Large intestine (tissue), 12 donors: ENCODE measurements at places on chromosomes 2 and 18. TPM values are rescaled to one million over a fixed set of nuclear protein-coding genes. Genes with fewer than 3 reads are reported as not detected.

The PJVK gene
- polyA plus RNA-seq = 6.5 TPM

The TFCP2L1 gene
- 0.45 TPM for polyA plus RNA-seq

The CPO gene
- 0.31 TPM for polyA plus RNA-seq

The WDCP gene
- polyA plus RNA-seq = 6.7 TPM

The CYP20A1 gene
- polyA plus RNA-seq = 16.8 TPM

The KCNJ3 gene
- polyA plus RNA-seq = 9.9 TPM

The C1QL2 gene
- 0.18 TPM for polyA plus RNA-seq

The SLC4A3 gene
- 3.3 TPM for polyA plus RNA-seq

The ZAP70 gene
- polyA plus RNA-seq = 5.1 TPM

The THSD7B gene
- polyA plus RNA-seq = 2.2 TPM

The IL36A gene
- polyA plus RNA-seq = not detected

The NT5DC4 gene
- polyA plus RNA-seq = 2.6 TPM

The CCBE1 gene
- 2.5 TPM for polyA plus RNA-seq

The SLC9A2 gene
- 2.1 TPM for polyA plus RNA-seq

The TMEM178A gene
- 7.3 TPM for polyA plus RNA-seq

The INPP4A gene
- 13.6 TPM for polyA plus RNA-seq

The SATB2 gene
- 5.0 TPM for polyA plus RNA-seq

The PRADC1 gene
- polyA plus RNA-seq = 13.5 TPM

The SERPINB5 gene
- 0.16 TPM for polyA plus RNA-seq

The MAP3K19 gene
- polyA plus RNA-seq = 0.01 TPM

- peak; percentile 69 for DNase-seq
Observed at GRCh38 chr2:179263446-179264367, 925 bp downstream of the SESTD1 start.

GRCh38 chr2:196389670-196390069 is 218.3 kb upstream of the STK17B start:
- no peak for DNase-seq

DNA sequence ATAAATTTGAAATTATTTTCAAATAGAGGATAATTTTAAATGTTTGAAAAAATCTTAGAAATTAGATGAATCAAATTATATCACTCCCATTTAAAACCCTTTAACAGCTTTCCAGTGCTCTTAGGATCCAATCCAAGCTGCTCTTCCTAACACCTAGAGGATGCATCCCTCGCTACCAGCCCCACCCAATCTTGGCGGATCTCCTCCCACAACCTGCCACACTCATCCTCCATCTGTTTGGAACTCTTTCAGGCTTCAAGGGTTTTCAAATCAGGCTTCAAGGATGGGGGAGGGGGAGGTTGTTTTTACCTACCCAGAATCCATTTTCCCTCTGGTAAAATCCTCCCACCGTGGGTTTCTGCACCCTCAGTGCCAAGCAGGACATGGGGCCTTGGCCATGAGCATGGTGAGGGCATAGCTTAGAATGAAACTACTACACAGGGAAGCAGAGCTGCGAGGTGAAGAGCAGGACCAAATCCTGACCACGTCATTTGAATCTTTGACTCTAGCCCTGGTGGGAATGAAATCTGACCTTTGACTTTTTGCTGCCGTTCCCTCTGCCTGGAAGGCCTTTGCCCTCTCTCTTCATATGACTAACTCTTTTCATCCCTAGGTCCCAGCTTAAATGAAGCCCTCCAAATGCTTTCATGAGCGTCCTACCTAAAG is 113.0 kb upstream of the MAPRE2 start:
- no peak for DNase-seq

GRCh38 chr2:159558479-159558878 is 57.9 kb downstream of the BAZ2B start:
- DNase-seq = no peak

DNA sequence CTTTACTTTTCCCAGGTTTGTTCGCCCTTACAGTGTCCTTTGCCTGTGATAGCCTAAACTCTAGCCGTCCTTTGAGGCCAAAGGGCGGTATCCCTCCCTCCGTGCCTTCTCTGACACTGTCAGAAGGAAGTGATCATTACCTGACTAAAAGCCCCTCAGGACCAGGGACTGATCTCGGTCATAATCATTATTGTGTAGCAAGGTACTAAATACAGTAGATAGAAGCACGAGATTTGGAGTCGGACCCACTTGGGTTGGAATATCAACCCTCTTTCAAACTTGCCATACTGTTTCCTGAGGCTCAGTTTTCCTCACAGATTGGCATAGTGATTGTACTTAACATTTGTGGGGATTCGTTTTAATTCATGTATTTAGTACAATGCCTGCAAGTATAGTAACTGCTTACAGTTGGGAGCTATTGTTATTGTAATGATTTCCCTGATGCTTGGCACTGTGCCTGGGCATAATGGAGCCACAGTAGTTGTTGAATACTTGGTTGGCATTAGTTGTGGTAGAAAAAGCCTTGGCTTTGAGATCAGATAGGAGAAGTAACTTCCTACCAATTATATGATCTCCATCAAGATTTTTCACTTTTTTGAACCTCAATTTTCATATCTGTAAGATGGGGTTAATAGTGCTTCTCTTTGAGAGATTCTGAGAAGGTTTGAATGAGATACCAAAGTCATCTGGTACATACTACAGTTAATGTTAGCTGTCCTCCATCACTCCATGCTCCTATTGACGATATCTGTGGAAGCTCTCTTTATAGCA is 836 bp downstream of the STK11IP start:
- DNase-seq = no peak

DNA sequence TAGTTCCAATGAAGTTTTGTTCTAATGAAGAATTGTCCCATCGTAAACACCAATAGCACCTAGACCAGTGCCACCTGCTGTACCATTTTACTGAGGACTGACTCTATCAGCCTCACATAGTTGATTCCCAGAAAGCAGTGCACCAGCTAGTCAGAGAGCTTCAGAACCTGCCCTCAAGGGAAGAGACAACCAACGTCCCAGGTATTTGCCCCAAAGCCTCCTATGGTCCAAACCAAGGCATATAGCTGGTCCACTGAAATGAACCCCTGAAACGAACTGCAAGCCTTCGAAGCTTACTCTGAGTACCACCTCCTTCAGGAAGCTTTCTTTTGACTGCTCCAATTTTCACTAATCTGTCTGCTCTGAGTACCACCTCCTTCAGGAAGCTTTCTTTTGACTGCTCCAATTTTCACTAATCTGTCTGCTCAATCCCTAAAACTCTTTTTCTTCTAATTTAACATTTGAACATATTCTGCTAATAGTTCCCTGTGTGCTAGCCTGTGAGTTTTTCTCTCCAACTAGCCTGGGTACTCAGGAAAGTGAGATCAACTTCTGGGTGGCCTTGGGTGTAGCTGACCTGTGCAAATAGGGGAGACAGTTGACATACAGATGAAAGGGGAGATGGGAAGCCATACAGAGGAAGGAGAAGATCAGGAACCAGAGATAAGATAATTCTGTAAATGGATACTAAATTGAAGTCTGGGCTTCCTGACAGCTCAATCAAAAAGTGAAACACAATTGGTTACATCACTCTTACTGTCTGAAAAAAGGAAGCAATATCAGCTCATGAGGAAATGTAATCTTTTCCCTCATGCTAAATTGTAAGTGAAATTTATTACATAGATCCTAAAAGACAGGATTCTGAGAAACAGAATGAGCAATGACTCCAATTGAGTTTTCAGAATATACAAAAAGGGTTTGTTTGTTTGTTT is 33.5 kb upstream of the EML4 start:
- no peak for DNase-seq

DNA sequence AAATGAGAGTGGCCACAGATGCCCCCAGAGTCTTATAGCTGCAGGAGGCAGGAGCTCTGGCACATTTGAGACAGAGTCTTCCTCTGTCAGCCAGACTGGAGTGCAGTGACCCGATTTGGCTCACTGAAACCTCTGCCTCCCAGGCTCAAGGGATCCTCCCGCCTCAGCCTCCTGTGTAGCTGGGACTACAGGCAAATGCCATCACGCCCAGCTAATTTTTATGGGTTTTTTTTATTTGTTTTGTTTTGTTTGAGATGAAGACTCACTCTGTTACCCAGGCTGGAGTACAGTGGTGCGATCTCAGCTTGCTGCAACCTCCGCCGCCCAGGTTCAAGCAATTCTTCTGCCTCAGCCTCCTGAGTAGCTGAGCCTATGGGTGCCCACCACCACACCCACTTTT is 80.7 kb upstream of the CABLES1 start:
- DNase-seq = no peak

DNA sequence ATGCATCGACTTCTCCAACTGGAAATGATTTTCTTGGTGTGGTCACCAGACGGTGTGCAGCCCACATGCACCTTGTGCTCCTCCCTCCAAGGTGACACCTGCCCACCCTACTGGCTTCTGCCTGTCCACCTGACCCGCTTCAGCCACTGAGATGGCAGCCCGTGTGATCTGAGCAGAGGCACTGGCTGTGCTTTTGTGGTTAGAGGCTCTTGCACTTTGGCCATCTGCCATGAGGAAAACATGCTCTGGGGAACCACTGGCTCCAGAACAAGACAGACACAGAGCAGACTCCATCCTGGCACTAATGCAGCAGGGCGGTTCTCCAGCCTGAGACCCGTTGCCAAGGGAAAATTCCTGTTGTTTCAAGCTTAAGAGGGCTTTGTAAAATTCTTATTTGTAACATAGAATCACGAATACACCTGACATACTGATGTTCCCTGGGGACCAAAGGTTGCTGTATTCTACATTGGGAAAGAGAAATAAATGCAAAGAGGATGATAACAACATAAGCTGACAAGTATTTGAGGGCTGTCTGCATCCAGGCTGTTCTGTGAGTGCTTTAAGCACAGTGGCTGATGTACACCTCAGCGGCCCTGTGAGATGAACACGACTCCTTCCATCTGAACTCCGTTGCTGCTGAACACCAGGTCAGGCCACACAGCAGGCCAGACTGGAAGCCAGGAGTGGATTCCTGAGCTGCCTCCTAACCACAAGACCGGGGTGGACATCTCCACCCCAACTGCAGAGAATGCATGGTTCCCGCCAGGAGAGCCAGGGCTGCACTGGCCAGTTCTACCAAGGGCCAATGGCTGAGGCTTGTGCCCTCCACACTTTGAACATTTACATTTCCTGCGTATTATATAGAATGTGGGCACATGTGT is 820.4 kb downstream of the GALR1 start:
- peak; percentile 13 for DNase-seq

DNA sequence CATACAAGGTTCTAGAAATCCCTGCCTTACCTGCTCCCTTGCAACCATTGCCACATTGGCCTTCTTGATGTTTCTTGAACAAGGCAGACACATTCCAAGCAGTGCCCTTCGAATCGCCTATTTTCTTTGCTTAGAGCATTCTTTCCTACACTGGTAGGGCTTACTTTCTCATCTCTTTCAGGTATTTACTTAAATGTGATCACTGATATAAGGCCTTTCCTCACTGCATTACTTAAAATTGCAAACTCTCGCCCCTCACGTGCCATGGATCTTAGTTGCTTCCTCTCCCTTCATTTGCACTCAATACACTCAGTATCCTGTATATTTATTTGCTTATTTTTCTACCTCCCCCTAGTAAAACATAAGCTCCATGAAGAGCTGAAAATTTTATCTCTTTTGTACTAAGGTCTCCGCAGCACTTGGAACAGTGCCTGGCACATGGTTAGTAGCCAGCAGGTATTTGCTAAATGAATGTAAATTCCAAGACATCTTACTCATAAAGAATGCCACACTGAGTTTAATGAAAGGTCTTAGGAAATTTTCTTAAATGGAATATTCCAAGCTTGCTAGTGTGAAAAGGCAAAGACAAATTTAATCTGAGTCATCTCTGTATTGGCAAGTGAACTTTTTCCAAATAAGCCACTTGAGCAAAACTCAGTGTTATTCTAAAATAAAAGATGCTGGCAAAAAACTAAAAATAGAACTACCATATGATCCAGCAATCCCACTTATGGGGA is 42.4 kb upstream of the FIGN start:
- no peak for DNase-seq

DNA sequence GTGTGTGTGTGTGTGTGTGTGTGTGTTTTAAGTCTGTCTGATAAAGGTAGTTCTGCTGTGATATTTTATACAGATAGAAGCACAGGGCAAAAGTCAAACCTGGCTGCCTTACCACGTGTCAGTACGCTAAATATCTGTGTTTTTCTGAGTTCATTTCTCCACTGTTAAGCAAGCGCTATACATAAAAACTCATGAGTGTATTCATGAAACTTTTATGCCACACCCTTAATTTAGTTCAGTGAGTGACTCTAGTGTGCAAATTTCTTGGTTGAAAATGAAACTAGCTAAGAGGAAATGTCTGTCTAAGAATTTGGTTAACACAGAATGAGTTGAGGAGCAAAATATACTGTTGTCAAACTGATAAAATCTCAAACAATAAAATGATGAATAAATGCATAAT is 11.2 kb downstream of the CASP10 start:
- DNase-seq = peak; percentile 80

DNA sequence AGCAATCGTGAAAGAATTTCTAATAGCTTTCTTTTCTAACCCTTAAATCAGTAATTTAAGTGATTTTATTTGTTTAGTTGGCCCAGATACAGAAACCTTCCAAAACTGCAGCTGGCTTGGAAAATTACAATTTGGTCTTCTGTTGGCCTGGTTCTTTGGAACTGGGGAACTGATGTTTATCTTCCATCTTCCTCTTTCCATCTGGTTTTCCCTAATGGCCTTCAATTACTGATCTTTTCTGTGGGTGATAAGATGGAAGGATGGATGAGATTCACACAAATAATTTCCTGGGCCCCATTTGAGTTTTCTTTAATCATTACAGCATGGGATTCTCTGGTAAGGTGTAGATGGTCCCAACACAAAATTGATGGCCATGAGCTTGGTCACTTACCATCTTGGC is 106.5 kb upstream of the CHRNA1 start:
- no peak for DNase-seq

DNA sequence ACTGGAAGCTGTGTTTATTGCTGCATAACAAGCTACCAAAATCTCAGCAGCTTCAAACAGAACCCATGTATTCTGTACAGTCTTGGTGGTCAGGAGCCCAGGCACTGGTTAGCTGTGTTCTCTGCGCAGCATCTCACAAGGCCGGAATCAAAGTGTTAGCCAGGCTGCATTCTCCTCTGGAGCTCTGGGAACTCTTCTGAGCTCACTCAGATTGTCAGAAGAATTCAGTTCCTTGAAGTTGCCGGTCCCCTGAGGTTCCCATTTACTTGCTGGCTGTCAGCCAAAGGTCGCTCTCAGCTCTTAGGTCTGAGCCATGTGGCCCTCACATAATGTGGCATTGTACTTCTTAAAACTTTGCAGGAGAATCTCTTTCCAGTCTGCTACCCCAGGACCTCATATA is 123.6 kb upstream of the SMIM21 start:
- no peak for DNase-seq

- DNase-seq = no peak
Observed at GRCh38 chr2:29267720-29268119, 152.5 kb downstream of the CLIP4 start.

DNA sequence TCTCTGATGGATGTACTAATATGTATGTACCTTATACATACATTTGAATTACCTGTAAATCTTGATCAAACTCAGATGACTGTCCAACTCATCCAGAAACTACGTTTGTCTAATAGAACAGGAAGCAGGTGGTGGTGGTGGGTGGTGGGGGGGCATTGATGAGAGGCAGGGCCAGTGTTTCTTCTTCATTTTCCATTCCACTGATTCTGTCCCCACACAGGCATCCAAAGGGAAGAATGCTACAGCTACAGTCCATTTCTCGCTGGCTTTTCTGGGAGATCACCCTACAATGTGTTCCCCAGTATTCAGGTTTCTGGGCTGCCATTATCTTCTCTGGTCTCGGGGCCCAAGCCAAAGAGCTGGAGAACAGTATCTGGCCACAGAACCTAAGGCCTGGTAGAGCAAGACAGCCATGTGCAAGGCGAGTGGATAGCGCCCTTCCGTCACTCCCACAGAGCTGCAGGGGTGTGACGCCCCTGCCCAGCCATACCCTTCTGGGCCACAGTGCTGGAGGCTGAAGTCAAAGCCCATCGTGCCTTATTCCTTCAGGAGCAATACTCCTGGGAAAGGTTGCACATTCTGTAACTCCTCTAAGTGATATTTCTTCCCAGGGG is 54.5 kb downstream of the BCL11A start:
- DNase-seq = no peak
